ENCODE measurements at places on chromosomes 7 and 10. TPM values are rescaled to one million over a fixed set of nuclear protein-coding genes. Genes with fewer than 3 reads are reported as not detected.

Gene ADRB1
- total RNA-seq = 0.47 TPM

Gene HERPUD2
- 42.7 TPM for total RNA-seq

Gene MUC12
- total RNA-seq = 1.3 TPM

Gene MEOX2
- 12.6 TPM for total RNA-seq

Gene ZNF789
- 18.9 TPM for total RNA-seq

Gene CHST15
- total RNA-seq = 18.3 TPM

Gene AKR1C8
- not detected for total RNA-seq

Gene ADD3
- total RNA-seq = 64.4 TPM

GRCh38 chr7:46189255-46189790 lies 268.3 kb upstream of the IGFBP3 start:
- H3K27ac ChIP-seq = no peak overlapping the region
- no peak overlapping the region for H3K4me3 ChIP-seq
- H3K27me3 ChIP-seq = no peaks in the 10 kb centered on the region
- no peaks in the 10 kb centered on the region for H3K4me1 ChIP-seq
- no peak for DNase-seq

GRCh38 chr10:23725548-23725947 lies 286.7 kb downstream of the OTUD1 start:
- H3K36me3 ChIP-seq = no peaks in the 10 kb centered on the region
- H3K4me1 ChIP-seq = no peaks in the 10 kb centered on the region
- H3K27me3 ChIP-seq = no peaks in the 10 kb centered on the region
- H3K27ac ChIP-seq = no peak overlapping the region

DNA sequence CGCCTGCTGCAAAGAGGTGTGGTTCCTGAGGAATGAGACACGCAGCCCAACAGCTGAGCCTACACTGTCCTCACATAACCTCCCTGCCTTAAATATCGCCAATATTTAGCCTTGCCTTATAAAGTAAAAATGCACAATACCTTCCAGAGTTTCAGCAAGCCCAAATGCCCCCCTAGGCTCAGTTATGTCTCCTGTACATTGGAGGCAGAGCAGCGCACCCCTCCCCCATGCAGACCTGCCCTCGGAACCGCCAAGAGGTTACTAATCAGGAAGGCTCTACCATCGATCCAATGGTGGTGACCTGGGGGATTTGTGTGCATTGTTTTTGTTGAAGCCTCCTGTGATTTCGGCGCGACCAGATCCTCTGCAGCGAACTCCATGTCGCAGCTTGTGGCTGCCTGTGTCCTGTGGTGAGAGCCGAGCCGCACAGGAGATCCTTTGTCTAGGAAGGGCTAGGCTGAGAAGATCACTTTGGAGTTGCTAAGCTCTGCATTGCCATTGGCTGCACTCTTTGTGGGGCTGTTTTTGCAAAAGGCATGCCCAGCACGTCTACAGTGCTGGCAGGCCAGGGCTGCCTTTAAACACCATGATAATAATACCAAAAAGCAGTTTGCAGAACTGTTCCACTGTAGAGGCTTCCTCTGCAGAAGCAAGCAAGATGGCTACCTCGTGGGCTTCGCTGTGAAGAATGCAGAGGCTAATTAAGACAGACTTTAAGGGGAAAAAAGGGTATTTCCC lies 40.1 kb downstream of the TET1 start:
- peaks cover 24% of the 10 kb centered on the region for H3K4me1 ChIP-seq
- H3K27ac ChIP-seq = peak overlapping the region; percentile 69
- H3K4me3 ChIP-seq = peak overlapping the region; percentile 86
- peaks cover 14% of the 10 kb centered on the region for H3K36me3 ChIP-seq

DNA sequence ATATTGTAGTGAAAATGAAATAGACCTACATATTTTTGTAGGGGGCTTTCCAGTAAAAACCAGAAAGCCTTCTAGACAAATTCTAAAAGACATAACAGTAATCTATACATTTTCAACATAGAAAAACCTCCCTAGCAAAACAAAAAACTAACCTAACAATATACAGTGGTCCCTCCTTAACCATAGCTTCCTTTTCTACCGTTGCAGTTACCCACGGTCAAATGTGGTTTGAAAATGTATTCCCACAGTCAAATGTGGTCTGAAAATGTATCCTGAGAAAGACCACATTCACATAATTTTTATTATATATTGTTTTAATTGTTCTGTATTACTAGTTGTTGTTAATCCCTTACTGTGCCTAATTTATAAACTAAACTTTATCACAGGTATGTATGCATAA lies 6.4 kb downstream of the PSAP start:
- peaks cover 16% of the 10 kb centered on the region for H3K36me3 ChIP-seq
- peaks cover 46% of the 10 kb centered on the region for H3K4me1 ChIP-seq
- no peak overlapping the region for H3K4me3 ChIP-seq
- no peak for DNase-seq
- no peaks in the 10 kb centered on the region for H3K27me3 ChIP-seq
- H3K27ac ChIP-seq = no peak overlapping the region

- no peak overlapping the region for H3K27ac ChIP-seq
- H3K4me3 ChIP-seq = no peak overlapping the region
- DNase-seq = no peak
- H3K36me3 ChIP-seq = no peaks in the 10 kb centered on the region
- H3K4me1 ChIP-seq = peaks cover 55% of the 10 kb centered on the region
- H3K27me3 ChIP-seq = no peaks in the 10 kb centered on the region
These were observed 317.8 kb downstream of the SNX13 start for GRCh38 chr7:17622451-17622850.

GRCh38 chr7:91850455-91850854 lies 30.0 kb downstream of the MTERF1 start:
- H3K36me3 ChIP-seq = no peaks in the 10 kb centered on the region
- no peak overlapping the region for H3K4me3 ChIP-seq
- no peaks in the 10 kb centered on the region for H3K27me3 ChIP-seq

GRCh38 chr7:93985101-93985500 lies 19.1 kb downstream of the BET1 start:
- no peak for DNase-seq
- no peaks in the 10 kb centered on the region for H3K36me3 ChIP-seq
- H3K4me3 ChIP-seq = no peak overlapping the region
- no peak overlapping the region for H3K27ac ChIP-seq

GRCh38 chr7:108062250-108063014 lies 59.5 kb upstream of the LAMB1 start:
- no peaks in the 10 kb centered on the region for H3K36me3 ChIP-seq
- no peaks in the 10 kb centered on the region for H3K27me3 ChIP-seq
- no peak overlapping the region for H3K27ac ChIP-seq
- no peaks in the 10 kb centered on the region for H3K4me1 ChIP-seq
- H3K4me3 ChIP-seq = no peak overlapping the region

GRCh38 chr10:48924988-48925387 lies 14.7 kb downstream of the LRRC18 start:
- H3K4me3 ChIP-seq = no peak overlapping the region
- H3K27ac ChIP-seq = no peak overlapping the region
- no peaks in the 10 kb centered on the region for H3K36me3 ChIP-seq
- no peaks in the 10 kb centered on the region for H3K4me1 ChIP-seq

- no peak for DNase-seq
- no peaks in the 10 kb centered on the region for H3K27me3 ChIP-seq
- peaks cover 29% of the 10 kb centered on the region for H3K4me1 ChIP-seq
These were observed 107.0 kb downstream of the NRP1 start for GRCh38 chr10:33227489-33227888.

DNA sequence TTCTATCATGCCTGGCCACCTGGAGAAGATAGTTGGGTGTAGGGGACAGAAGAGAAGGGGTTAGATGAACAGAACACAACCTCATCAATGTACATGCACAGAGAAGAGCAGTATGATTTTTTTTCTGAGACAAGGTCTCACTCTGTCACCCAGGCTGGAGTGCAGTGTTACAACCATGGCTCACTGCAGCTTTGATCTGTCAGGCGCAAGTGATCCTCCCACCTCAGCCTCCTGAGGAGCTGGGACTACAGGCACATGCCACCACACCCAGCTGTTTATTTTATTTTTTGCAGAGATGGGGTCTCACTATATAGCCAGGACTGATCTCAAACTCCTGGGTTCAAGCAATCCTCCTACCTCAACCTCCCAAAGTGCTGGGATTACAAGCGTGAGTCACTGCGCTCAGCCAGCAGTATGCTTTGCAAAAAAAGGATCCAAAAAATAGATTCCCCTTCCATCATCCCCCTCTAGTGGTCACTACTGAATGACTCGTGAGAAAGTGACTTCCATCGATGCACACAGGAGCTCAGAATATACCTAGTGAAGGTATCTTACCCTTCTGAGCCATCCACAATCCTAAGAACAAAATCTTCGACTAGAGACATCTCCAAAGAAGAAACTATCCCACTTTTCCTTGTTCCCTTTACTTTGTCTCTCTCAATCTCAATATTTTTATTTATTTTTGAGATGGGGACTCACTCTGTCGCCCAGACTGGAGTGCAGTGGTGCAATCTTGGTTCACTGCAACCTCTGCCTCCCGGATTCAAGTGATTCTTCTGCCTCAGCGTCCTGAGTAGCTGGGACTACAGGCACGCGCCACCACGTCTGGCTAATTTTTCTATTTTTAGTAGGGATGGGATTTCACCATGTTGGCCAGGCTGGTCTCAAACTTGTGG lies 21.0 kb downstream of the ZCWPW1 start:
- H3K4me1 ChIP-seq = no peaks in the 10 kb centered on the region
- no peak overlapping the region for H3K4me3 ChIP-seq
- H3K27ac ChIP-seq = no peak overlapping the region
- DNase-seq = peak; percentile 27
- no peaks in the 10 kb centered on the region for H3K36me3 ChIP-seq

GRCh38 chr10:120987359-120987758 lies 136.2 kb downstream of the WDR11 start:
- no peaks in the 10 kb centered on the region for H3K36me3 ChIP-seq
- no peak for DNase-seq
- H3K4me1 ChIP-seq = peaks cover 30% of the 10 kb centered on the region
- H3K27ac ChIP-seq = peak overlapping the region; percentile 19
- H3K27me3 ChIP-seq = no peaks in the 10 kb centered on the region

- H3K36me3 ChIP-seq = peaks cover 15% of the 10 kb centered on the region
- H3K4me1 ChIP-seq = no peaks in the 10 kb centered on the region
- no peak overlapping the region for H3K27ac ChIP-seq
- no peaks in the 10 kb centered on the region for H3K27me3 ChIP-seq
- no peak for DNase-seq
These were observed 1.0 kb upstream of the NYAP1 start for GRCh38 chr7:100482728-100483089.

DNA sequence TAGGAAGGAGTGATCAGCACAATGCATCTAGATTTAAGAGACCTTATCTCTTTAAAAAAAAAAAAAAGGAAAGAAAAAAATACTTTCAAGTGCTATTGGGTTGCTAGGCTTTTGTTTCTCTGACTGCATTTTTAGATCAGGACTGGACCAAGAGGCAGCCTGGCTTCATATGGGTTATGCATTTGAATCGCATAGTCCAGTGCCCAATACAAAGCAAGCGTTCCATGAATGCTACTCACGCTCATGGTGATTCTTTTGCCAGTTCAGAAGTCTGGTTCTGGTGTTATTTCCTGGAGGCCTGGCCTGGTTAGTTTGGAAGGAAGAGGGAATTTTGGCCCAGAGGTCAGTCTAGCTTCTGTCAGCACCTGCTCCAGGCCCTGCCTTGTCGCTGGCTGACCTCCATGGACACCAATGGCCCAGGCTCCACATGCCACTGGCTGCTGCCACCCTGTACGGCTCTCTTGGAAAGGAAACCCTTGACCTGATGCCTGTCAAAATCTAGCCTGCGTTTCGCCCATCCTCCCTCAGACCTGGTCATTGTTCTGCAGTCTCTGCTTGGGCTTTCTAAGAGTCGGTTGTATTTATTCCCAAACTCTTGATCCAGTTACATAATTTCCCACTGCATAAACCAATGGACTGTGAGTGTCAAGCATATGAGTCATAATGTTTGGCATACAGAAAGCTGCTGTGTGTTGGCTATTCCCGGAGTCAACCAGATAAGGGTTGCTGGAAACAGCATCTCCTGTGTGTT lies 74.3 kb upstream of the MKX start:
- H3K4me1 ChIP-seq = no peaks in the 10 kb centered on the region
- H3K4me3 ChIP-seq = no peak overlapping the region
- no peaks in the 10 kb centered on the region for H3K36me3 ChIP-seq
- no peak overlapping the region for H3K27ac ChIP-seq
- DNase-seq = peak; percentile 34

- H3K36me3 ChIP-seq = no peaks in the 10 kb centered on the region
- no peak overlapping the region for H3K4me3 ChIP-seq
- peaks cover 95% of the 10 kb centered on the region for H3K27me3 ChIP-seq
- no peak for DNase-seq
- no peak overlapping the region for H3K27ac ChIP-seq
These were observed 159.0 kb upstream of the UNC5B start for GRCh38 chr10:71053169-71053895.

DNA sequence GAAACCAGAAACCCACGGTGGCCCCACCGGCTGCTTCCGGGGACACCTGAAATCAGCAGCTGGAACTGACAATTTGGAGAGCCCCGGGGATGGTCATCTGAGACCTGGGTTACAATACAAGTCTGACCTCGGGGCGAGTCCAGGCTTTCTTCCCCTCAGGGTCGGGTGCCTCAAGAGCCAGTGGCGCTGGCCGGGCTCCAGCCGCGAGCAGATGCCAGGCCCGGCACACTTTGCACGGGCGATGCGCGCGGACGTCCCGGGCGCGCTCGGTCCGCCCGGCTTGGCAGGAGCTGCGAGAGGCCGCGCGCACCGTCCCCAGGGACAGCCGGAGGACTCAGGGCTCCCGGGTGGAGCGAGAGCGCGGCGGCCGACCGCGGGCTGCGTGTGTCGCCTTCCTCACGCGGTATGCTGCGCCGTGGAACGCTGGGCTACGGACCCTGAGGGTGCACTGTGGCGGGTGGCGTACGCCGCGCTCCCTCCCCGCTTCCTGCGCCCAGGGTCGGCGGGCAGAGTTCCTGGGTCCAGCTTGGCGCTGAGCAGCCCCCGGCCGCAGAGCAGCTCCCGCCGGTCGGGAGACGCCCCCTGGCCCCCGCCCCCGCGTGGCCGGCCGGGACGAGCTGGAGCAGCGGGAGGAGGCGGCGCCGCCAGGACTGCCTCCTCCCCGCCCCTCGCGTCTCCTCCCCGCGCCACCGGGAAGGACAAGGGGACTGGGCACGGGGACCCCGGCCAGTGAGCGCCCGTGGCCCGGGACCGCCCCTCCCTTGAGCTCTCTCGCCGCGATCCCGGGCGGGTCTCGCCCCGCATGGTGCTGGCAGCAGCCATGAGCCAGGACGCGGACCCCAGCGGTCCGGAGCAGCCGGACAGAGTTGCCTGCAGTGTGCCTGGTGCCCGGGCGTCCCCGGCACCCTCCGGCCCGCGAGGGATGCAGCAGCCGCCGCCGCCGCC lies at the start of gene RBM20:
Gene RBM20, plus strand, starts transcription at position 684 of the 945 bp plus-strand sequence. Its CDS starts 119 bp downstream, at position 803.
- no peaks in the 10 kb centered on the region for H3K4me1 ChIP-seq
- peak within 1 kb of the TSS; percentile 63 for H3K4me3 ChIP-seq
- DNase-seq = peak; percentile 23
- H3K36me3 ChIP-seq = no peaks in the 10 kb centered on the region
- no peak within 1 kb of the TSS for H3K27ac ChIP-seq

Measured in Calu3 (cell line).